ENCODE measurements at places on chromosomes 12 and 14. TPM values are rescaled to one million over a fixed set of nuclear protein-coding genes. Genes with fewer than 3 reads are reported as not detected.

TAS2R30 gene
- 9.2 TPM for total RNA-seq

TSPAN19 gene
- not detected for total RNA-seq

DNA sequence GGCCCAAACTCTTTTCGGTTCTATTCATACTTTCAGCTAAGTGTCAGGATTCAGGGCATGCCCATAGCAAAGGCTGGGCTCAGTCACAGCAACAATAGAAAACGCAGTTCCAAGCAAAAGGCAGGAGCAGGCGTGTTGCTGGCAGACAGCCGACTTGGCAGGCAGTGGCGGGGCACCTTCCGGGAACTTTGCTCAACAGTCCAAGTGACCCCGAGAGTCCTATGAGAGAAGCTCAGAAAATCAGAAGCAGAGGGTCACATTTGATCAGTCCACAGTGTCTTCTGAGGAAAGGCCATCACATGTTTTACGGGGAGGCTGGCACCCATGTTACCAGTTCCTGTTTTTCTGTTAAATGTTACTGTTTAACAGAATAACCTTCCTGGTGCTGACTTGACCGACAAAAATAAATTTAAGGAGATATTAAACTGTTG, 115.0 kb downstream of the DACT1 start:
- DNase-seq = peak; percentile 90

GRCh38 chr12:83102499-83102898, 415.8 kb downstream of the TMTC2 start:
- no peak for DNase-seq

- DNase-seq = no peak
Observed at GRCh38 chr14:61766151-61766550, 3.9 kb downstream of the SNAPC1 start.

FIGNL2 gene
- total RNA-seq = 0.33 TPM

DNA sequence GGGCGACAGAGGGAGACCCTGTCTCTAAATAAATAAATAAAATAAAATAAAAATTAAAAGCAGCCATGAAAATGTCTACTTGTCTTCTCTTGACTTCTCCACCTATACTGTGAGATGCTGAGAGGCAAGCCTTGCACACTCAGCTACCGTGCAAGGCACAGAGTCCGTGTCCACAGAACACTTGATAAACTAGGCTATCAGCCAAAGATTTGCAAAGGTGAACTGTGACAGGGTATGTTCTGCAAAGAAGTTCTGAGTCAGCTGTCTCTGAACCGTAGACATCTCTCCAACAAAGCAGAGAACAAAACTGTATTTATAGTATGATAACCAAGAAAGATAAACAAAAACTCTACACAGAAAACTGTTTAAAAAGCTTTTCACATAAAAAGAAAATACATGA, 35.5 kb downstream of the STXBP6 start:
- no peak for DNase-seq

DNA sequence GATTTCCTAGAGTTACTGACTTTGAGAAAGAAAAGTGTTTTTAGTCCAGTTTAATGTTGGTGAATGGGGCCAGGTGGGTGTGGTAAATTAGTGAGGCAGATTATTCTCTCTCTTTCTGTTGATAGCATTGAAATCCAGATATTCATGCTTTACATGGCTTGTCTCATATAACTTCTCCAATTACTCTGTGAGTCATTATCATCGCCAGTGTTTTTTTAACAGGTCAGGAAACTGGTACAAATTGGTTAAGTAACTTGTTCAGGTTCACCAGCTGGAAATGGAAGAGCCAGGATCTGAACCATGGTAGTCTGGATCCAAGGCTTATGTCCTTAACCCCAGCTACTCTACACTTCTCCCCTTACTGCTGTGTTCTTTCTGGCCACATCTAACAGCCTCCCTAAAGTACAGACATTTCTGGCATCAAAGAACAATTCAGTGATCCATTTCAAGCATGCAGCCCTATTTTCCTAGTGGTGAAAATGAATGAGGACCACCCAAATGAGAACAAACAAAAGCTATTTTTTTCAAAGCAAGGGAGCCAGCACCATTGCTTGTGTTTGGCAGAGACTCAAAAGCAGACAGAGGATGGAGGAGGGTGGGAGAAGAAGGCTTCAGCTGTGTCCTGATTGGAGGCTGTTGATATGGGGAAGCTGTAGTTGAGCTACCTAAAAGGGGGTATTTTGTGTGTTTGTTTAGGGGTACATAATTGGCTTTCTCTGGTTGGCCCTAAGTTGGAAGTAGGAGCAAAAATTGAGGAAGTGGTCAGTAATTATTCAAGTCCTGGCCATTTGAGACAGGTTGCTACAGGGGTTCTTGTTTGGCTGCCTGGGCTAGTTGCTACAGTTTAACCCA, 1.7 kb downstream of the IRAK3 start:
- DNase-seq = no peak

RPL10L gene
- not detected for total RNA-seq

TAS2R31 gene
- 7.0 TPM for total RNA-seq

TMEM263 gene
- total RNA-seq = 27.4 TPM

GRCh38 chr12:103827911-103828391, 13.1 kb downstream of the NT5DC3 start:
- DNase-seq = no peak

IL22 gene
- not detected for total RNA-seq

DNA sequence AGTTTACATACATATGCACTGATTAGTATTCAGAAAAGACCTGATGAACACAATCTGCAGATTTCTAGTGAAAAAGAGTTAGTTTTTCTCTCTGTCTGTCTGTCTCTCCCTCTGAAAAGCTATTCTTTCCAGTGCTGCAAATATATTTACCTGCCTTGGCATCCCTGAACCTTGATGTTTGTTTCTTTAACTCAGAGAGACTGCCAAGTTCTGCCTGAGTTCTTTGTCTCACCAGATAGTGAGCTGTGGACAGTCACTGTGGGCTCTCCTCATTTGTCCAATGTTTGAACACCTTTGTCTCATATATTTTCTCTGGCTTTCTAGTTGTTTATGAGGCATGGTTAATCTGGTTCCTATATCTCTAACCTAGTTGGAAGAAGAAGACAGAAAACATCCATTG, 250.4 kb downstream of the SOX5 start:
- no peak for DNase-seq

DNA sequence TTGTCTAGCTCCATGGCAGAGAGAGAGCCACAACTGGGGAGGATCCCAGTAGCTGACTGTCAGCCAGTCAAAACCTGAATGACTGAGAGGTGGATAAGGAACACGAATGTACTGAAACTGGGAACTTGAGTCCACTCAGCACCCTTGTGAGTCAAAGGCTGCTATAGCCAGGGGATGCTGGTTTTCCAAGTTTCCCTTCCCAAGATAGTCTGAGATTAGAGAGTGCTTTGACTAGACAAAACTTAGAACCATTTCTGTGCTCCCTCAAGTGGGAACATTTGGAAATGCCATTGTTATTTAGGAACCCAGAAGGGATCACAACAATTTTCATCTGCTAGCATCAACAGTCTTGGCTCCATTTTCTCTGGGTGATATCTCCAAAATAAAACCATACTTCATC, 4.0 kb downstream of the PRKAG1 start:
- DNase-seq = no peak

- no peak for DNase-seq
Observed at GRCh38 chr14:61435563-61436337, 114.4 kb downstream of the PRKCH start.

SPX gene
- total RNA-seq = 18.5 TPM

- DNase-seq = no peak
Observed at GRCh38 chr12:50660425-50660822, 103.5 kb upstream of the ATF1 start.

DNA sequence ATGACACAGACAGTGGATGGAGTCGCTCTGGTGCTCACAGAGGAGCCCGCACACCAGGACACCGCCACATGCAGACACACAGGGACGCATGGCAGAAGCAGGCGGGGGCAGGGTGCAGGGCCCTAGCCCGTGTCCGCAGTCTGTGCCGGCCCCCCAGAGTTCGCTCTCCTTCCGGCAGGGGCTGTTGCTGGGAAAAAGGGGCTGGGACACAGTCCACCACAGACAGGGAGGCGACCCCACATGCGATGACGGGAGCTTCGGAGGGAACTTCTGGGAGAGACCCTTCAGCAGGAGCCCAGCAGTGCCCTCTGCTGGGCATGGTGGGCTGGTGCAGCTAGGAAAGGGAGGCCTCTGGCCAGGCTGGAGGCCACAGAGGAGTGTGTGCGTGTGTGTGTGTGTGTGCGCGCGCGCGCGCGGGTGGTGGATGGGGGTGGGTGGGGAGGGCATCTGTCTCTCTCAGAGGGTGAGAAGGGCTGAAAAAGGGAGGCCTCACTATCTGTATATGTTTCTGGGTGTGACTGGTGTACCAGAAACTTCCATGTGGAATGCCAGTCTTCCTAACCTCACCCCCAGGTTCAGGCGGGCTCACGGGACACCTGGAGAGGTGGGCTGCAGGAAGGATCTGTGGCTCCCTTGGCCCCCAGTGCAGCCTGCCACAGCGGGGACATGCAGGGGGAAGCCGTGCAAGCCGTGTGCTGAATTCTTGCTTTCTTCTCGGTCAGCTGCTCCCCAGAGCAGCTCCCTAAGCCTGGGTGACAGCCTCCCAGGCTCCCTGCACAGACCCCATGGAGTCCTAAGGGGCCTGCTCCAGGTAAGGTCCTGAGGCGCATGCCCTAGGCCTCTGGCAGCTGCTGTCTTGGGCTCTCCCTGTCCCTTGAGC, 60.7 kb downstream of the PLEKHG3 start:
- peak; percentile 79 for DNase-seq

DNA sequence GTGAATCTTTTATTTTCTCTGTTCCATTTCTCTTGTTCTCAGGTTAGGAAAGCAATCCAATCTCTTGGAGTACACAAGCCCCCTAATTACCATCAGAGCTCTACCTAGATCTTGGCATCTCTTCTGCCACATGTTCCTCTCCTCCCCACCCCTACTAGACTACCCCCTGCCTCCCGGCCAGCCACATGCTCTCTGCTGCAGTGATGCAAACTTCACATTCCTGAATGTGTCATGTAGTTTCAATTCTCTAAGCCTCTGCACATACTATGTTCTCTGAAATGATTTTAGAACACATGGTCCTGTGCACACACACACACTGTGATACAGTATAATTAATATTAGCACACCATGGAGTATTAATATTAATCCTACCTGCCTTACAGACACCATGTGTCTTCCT, 104.6 kb downstream of the EFCAB11 start:
- DNase-seq = no peak

CLEC4E gene
- 0.33 TPM for total RNA-seq

- DNase-seq = peak; percentile 57
Observed at GRCh38 chr12:107349008-107349747, 255.8 kb upstream of the CRY1 start.

DNA sequence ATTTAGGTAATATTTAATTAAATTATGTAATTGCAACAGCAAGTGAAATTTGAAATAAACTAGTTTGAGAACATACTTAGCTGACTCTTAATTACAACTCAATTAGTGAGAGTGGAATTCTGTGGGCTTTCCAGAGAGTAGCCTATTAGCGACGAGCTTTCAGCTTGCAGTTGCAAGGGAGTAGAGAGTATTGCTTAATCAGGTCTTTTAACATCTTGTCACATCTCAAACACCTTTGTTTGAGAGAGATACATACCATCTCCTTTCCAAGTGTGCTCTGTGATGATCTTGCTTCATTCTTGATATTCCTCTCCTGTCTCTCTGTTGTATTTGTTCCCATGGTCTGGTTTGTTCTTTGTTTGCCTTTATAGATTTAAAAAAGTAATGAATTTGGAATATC, 7.7 kb downstream of the PPP4R4 start:
- DNase-seq = no peak

ADAM20 gene
- 1.3 TPM for total RNA-seq

GRCh38 chr12:76422543-76423438, 74.6 kb upstream of the BBS10 start:
- no peak for DNase-seq

TXNDC16 gene
- 4.0 TPM for total RNA-seq

- no peak for DNase-seq
Observed at GRCh38 chr14:83764656-83765599, 1765.0 kb upstream of the FLRT2 start.

- no peak for DNase-seq
Observed at GRCh38 chr14:32572867-32573150, 243.7 kb downstream of the AKAP6 start.

DNA sequence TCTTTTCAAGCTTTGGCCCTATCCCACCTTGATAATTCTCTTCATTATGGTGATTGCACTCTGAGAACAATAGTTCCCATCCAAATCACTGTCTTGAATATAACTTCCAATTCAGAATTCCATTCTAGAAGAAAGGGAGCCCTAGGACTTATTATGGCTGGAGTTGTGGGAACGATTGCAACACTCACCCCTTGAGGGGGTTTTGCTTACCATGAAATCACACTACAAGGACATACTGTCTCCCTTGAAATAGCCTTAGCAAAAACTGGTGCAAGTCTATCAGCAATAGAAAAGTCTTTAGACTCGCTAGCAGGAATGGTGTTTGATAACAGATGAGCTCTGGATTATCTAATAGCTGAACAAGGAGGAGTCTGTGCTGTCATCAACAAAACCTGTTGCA, 31.4 kb upstream of the OXA1L start:
- DNase-seq = no peak

SERPINA10 gene
- 3.0 TPM for total RNA-seq

EIF4B gene
- total RNA-seq = 326 TPM

KRT82 gene
- total RNA-seq = not detected

DNA sequence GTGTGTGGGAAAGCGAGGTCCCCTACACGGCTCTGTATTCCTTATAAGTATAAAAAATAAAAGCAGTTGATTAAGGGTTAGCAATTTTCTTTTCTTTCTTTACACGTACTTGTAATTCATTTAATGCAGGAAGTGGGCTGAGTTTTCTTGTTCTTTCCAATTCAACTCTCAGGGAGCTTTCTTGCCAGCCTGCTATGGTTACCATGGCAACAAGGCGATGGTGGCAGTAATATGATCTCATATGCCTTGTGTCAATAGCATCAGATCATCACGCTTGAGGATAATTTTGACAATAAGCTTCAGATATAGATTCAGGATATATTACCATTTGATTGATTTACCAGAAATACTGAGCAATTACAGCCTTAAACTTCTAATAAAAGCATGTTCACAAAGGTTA, 466.5 kb downstream of the APAF1 start:
- no peak for DNase-seq

- no peak for DNase-seq
Observed at GRCh38 chr12:3158851-3159465, 81.8 kb downstream of the TSPAN9 start.

FGD4 gene
- total RNA-seq = 54.4 TPM

GRCh38 chr14:67526676-67527459, 6.2 kb upstream of the PLEKHH1 start:
- DNase-seq = peak; percentile 72

GRCh38 chr12:114666746-114667668, 17.0 kb downstream of the TBX3 start:
- DNase-seq = no peak
